T-helper 2 cell (primary cell): ENCODE measurements at places on chromosomes 1 and 21.

DNA sequence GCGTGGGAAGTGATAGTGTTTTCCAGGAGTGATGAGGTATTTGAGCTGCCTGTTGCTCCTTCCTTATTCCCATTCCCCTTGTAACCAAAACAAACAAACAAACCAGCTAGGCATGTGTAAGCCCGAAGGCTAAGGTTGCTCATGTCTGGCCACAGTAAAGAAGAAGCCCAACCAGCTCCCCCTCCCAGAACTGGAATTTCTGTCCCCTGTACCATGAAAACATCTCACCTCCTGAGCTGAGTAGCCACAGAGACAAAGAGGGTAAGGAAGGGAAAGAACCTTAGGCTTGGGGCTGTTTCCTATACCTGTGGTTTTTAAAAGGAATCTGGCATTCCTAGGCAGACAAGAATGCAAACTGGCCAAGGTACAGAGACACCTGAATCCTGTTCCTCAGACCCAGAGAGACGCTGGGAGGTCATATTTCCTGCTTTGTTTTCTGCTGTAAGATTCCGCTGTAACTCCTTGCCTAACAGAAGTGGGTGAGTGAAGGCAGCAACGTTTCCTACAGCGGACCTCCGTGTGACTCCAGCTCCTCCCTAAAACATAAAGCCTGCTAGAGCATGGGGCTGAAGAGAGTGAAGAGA is 41.7 kb upstream of the RAB4A start:
- no peak for DNase-seq

GRCh38 chr1:159214149-159214760 is 9.6 kb downstream of the ACKR1 start:
- DNase-seq, result no peak

DNA sequence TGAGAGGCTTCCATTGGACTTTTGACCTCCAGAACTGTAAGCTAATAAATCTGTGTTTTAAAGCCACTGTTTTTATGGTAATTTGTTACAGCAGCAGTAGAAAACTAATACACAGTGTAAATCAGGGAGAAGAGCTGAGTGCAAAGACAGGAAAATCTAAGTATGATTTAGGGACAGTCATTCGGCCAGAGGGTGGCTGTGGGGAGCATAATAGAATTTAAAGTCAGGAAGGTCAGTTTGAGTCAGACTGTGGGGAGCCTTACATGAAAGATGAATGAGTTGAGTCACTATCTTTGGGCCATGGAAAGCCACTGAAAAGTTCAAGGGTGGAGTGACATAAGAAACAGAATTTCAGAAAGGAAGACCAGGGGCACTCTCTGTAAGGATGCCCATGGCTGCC is 52.4 kb upstream of the SSX2IP start:
- no peak for DNase-seq

DNA sequence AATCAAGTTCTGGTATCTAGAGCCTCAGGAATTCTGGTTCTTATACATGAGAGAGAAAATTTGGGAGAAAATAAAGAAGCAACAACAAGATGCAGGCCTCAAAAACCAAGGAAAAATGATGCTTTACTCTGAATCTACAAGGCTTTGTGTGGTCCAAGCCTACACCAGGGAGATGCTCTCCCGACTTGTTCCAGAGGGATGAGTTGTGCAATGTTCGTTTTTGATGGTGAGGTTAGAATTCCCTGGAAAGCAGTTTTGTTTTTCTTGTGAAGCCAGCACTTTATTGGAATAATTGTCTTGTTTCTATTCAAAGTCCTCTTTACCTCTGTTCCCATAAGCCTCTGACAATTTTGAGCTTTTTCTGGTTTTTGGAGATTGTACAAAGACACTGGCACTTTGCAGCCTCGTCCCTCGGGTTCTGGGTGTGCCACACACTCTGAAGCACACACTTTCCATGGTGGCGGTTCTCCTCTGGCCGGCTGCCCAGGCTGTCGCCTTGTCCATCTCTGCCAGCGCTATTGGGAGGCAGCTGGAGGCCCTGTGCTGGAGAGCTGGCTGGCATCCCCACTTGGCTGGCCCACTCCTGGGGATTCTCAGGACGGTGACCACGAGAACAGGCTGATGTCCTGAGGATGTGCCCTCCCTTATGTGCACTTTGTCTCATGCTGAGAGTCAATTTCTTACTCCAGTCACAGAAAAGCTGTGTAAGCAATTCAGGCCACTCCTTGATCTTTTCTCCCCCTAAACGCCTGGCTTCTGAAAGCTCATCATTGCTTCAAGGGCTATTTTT is 70.2 kb downstream of the EDEM3 start:
- no peak for DNase-seq
